ENCODE measurements at places on chromosomes 2 and 18. TPM values are rescaled to one million over a fixed set of nuclear protein-coding genes. Genes with fewer than 3 reads are reported as not detected.

C2orf74 gene
- 6.5 TPM for total RNA-seq

PTH2R gene
- 0.37 TPM for total RNA-seq

PLB1 gene
- total RNA-seq, result 0.39 TPM

SNORC gene
- total RNA-seq, result 0.98 TPM

APCDD1 gene
- 0.73 TPM for total RNA-seq

L3MBTL4 gene
- total RNA-seq, result 0.20 TPM
